ENCODE measurements at places on chromosomes 16 and 17.

- DNase-seq = no peak
These were observed 9.5 kb upstream of the GUCY2D start for GRCh38 chr17:7992924-7993323.

- DNase-seq = peak; percentile 84
These were observed at the start of gene RHOT1 for GRCh38 chr17:32142038-32142856. Gene RHOT1 (plus strand): TSS chr17:32142502. CDS start chr17:32142693, 191 bp downstream.

DNA sequence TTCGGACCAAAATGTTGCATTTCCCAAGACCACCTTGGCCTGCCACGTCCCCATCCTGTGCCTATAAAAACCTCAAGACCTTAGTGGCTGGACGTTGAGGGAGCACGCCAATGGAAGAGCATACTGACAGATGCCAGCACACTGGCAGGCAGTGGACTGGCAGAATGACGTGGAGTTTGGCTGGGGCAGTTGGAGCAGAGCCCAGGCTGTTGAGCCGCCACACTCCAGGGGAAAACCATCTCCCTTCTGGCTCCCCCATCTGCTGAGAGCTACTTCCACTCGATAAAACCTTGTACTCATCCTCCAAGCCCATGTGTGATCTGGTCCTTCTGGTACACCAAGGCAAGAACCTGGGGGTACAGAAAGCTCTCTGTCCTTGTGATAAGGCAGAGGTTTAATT, 494.1 kb downstream of the CDH11 start:
- DNase-seq = no peak

GRCh38 chr17:61131585-61131984, 268.1 kb upstream of the TBX2 start:
- no peak for DNase-seq

DNA sequence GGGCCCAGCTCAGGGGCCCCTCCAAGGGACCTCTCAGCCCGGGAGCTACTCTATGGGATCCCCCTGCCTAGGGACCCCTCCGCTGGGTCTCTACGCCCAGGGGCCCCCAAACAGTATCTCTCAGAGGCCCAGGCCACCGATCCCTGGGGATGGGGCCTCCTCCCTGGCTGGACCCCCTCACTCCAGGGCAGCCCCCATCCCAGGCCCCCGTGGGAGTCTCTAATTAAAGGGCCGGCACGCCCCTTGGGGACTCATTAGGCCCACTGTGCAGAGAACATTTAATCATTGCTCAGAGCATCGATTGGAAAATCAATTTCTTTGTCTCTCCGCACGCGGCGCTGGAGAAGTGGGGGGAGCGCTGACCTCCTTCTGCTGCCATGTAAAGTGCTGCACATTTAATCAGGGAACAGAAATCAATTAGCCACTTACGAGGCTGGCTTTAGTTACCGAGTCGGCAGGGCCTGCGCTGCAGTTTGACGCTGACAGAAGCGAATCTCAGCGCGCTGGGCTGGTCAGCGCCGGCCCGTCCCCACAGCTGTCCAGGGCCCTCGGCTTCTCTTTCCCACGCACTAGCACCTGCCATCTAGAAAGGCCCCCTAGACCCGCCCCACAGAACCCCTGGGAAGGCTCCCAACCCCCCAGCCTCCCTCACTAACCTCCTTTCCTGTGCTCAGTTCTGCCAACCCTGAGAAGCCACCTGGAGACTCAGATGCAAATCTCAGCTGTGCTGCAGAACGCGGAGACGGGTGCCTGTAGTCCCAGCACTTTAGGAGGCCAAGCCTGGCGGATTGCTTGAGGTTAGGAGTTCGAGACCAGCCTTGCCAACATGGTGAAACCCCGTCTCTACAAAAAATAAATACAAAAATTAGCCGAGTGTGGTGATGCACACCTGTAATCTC, 20.2 kb upstream of the C1QL1 start:
- no peak for DNase-seq

- peak; percentile 44 for DNase-seq
These were observed 258.1 kb upstream of the SALL1 start for GRCh38 chr16:51409001-51409675.

DNA sequence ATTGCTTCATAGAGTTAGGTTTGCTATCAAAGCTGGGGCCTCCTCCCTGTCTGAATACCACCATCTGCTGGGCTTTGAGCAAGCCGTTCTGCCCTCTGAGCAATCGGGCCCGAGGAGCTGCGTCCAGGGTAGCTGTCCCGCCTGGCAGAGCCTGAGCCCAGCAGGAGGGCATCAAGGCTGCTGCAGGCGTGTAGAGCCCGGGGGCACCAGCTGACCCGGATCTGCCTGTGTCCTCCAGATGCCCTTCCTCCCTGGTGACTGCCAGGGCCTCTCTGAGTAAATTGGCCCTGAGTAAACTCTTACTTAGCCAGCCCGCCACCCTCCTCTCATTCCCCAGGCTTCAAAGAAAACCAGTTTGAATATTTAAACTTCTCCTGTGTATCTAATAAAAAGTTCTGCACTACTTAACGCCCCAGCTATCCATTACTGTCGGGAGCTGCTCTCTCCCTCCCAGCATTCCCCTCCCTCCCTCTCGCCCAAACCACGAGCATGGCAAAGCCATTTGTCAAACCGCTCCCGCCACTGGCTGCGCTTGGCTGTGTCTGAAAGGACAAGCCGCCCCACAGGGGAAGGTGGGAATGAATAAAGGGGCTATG, 16.4 kb downstream of the CDK5RAP3 start:
- no peak for DNase-seq

DNA sequence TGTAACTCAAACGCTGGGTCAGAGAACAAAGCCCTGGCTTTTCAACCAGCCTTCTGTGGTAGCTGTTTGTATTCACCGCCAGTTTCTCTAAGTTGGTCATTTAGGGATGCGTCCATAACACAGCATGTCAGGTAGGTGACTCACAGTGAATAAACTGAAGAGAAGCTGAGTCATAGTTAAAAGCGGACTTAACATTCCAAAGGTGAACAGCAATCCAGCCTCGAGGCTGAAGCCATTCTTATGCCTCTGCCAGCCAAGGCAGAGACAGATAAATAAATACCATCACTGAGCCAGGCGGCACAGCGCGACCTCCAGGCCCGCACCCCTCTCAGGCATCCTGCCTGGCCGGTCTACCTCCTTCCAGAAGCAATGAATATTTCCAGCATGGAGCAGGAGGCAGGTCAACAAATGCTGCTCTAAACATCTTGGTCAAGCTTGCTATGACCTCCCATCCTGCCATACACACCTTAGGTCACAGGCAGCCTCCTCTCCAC, 12.4 kb upstream of the CACNG4 start:
- no peak for DNase-seq

- no peak for DNase-seq
These were observed 14.4 kb downstream of the AXIN1 start for GRCh38 chr16:337975-338575.

- DNase-seq = no peak
These were observed 43.4 kb downstream of the ZNF276 start for GRCh38 chr16:89764711-89765201.

DNA sequence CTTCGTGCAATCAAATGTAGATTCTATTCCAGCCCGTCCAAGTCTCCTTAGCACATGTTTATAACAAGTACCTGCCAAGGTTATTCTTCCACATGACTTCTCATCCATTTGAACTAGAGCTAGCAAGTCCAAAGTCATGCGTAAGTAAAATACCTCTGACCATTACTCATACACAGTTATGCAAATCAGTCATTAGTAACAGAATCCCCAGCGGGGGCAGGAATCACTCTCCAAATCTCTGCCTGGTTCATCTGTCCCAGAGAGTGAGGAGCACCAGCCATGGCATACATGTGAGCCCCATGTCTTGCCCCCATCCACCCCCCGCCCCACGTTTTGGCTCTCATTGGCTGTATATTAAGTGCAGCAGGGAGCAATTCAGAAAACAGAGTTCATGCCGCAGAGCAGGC, 27.7 kb downstream of the SRL start:
- DNase-seq = peak; percentile 93

DNA sequence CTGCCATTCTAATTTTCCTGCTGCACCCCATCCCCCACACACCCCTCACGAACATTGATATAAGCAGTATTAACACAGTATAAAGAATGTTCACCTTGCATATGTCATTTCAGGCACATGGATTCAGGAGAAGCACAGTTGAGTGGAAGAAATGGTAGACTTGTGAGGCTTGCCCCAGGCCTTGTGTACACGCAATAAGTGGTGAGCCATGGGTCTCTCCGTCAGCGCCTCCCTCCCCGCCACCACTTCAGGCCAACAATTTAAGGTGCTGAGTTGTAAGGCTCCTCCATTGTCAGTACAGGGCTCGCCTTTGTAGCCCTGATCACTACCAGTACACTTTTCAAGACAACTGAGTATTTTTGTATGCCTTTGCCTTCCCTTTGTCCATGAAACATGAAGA, 12.2 kb upstream of the CLEC18C start:
- DNase-seq = no peak

DNA sequence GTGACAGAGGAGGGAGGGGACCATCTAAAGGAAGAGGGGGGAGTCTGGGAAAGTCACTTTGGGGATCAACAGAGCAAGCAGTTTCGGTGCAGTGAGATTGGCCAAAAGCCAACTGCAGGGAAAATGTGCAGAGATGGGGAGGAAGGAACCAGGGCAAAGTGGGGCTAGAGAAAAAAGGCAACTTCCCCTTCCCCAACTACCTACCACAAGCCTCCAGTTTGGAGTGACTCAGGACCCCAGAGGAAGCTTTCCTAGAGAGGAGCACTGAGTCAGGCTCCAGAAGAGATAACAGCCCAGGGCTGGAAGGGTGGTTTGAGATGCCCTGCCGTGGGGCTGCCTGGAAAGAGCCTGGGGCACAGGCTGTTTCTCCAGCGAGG, 6.9 kb upstream of the CD300LD start:
- no peak for DNase-seq

DNA sequence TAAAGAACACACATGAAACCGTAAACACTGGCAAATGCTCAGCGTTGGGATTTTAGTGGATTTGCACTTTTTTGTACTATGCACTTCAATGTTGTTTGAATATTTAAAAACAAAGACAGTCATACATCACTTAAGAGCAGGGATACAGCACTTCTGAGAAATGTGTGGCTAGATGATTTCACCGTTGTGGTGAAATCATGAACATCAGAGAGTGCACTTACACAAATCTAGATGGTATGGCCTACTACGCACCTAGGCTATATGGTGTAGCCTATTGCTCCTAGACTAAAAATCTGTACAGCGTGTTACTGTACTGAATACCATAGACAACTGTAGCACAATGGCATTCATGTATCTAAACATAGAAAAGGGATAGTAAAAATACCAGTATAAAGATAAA, 37.6 kb upstream of the CNEP1R1 start:
- DNase-seq = no peak

DNA sequence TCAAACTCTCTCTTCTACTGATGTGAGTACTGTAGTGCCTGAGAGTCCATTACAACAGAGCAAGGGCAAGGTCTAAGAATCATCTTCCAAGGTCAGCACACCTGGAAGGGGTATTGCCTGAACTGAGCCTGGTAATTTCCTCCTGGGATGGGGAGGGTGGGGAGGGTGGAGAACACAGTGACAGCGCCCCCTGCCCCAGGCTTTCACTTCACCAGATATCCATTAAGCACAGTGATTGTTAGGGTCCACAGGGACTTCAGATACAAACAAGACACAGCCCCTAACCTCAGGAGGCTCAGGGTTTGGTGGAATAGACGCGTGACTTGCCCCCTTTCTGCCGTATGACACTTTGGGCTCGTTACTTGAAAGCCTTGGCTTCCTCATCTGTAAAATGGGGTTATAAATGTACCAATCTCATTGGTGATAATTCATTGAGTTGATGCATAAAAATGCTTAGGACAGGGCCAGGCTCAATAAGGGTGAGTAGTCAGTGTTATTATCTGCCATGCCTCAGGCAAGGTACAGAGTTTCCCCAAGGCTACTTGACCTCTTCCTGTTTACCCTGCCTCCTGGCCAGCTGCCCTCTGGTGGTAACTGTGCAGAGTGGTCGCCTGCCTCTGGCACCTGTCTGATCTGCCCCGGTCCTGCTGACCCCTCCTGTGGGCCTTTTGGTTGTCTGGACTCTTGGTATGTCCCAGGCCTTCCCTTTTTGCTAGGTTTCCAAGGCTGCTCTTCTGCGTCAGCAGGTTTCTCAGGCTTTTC, 13.1 kb upstream of the BRD7 start:
- no peak for DNase-seq

GRCh38 chr17:15966183-15966878, 21.4 kb downstream of the ADORA2B start:
- DNase-seq = no peak

GRCh38 chr17:30961209-30962188, 9.3 kb upstream of the RNF135 start:
- peak; percentile 29 for DNase-seq

GRCh38 chr17:54451051-54451450, 449.6 kb upstream of the TOM1L1 start:
- DNase-seq = no peak

DNA sequence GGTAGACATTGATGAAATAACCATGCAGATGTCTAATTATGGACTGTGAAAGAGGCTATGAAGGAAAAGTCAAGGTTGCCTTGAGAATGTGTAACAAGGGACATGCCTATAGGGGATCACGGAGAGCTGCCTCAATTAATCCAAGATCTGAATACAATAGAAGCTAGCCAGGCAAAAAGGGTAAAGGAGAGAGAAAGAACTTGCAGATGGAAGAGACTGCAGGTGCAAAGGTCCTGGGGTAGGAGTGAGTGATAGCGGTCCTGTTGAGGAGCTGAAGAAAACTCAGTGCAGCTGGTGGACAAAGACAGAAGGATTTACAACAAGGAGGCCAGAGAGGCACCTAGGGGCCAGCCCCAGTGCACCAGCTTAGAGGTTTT, 15.9 kb upstream of the TNS4 start:
- DNase-seq = no peak
